T-helper 2 cell treated with Interferon-gamma antibody and Interleukin-4, amounts not matched to agents 5 μg/mL and 100 μg/mL, for 36 hours (primary cell): ENCODE measurements at places on chromosomes 6 and 20.

DNA sequence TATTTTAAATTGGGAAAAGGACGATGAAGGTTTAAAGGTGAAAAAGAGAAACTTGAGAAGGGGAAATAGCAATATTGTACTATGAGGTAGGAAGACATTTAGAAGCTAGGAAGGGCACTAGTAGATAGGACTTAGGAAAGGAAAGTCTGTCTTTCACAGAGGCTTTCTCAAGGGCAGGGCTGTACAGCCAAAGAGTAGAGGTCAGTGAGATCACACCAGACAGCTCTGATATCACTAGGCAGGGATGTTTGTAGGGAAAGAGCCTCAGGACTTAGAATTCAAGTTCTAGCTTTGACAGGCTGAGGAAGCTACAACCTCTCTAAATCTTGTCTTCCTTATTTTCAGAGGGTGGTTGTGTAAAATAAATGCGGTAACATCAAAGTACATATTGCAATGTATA, 160.4 kb upstream of the SLC22A16 start:
- DNase-seq: no peak

DNA sequence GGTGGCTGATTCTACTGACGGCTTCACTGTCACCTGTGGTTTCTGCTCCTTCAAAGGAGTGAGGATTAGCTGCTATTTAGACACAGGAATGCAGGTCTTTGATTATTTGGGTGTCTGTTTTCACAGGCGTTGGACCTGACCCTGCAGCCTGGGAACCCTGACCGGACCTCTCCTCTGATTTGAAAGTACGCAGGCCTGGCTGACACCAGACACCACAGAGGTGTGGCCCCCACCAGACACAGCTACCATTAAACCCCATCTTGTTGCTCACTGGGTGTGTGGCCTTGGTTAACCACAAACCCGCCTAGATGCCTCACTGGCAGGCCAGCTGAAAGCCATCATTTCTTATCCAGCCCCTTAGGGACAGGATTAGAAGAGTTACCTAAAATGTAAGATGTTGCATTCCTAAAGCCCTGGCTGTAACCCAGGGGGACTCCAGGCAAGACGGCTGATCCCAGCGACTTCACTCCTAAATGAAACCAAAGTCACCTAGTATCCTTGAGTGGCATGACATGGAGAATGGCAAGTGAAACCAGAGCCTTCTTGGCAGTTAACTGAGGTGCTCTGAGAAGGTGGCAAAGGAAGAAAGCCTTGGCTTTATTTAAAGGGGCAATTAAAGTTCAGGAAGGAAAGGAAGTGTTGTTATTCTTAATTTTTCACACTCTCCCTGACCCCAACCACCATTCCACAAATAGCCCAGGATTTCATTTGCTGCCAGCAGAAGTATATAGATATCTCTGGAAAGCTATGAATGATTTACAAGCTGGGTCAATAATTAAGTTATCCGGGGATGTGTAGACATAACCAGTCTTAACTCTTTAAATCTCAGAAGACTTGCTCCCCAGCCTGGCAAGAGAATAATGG, 169.9 kb downstream of the QRSL1 start:
- no peak for DNase-seq

DNA sequence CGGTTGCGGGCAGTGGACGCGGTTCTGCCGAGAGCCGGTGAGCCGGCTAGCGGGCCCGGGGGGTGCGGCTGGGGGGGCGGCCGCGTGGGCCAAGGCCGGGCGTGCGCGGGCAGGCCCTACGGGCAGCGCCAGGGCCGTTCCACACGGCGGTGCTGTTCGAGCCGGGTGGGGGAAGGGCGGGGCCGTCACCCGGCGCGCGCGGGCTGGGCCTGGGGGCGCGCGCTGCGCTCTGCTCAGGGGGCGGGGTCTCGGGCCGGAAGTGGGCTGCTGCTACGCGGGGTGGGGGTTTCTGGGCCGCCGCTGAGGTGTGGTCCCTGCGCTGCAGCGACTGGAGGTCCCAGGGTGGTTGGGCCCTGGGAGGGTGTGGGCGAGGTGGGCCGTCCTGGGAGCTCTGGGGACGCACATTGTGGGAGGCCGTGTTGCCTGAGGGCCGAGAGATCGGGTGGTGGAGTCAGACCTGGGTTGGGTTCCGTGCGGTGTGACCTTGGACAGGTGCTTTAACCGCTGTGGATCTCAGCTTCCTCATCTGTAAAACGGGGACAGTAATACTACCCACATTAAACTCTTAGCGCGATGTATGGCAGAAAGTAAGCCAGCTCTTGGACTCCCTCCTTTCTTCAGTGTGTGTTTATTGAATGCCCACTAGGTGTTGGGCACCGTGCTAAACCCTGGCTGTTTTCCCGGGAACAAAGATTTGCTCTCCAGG, 391 bp downstream of the MAPRE1 start:
- DNase-seq: no peak

- DNase-seq: no peak
These were observed 120.9 kb downstream of the ANKRD60 start for GRCh38 chr20:58107533-58107932.

GRCh38 chr20:62289898-62290297, 12.9 kb upstream of the ADRM1 start:
- no peak for DNase-seq

DNA sequence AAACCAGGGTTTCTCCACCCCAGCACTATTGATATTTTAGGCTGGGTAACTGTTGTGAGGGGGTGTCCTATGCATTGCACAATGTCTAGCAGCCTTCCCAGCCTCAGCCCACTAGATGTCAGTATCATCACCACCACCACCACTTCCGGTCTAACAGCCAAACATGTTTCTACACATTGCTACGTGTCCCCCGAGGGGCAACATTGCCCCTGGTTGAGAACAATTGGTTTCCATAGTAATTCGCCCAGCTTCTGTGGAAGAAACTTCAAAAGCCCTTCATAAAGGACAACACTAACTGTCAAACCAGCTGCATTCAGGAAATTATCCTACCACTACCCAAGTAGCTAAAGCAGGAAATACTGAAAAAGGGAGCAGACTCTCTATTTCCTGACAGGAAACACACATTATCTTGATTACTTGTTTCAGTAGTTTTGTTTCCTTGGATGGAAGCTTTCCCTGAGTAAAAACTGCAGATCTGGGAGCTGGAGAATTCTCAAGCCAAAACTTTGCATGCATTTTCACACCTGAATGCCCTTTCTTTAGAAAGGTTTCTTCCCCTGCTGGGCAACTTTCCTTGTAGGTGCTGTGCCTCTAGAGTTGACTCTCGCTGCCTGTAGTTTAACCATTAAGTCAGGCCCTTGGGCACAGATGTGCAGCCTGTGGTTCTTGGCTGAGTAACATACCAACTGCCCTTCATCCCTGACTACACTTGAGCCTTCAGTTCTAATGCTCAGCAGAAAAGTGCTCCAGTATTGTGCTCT, 23.6 kb downstream of the PKHD1 start:
- DNase-seq: peak; percentile 59
